K562 (cell line): ENCODE measurements at places on chromosomes 11 and 22.

- no peak for DNase-seq
Measured at GRCh38 chr22:39815932-39816331, 77.6 kb downstream of the ENTHD1 start.

GRCh38 chr11:113974741-113975470 lies at the start of gene HTR3A:
Gene HTR3A, plus strand, starts transcription at chr11:113975108. Its CDS starts 218 bp downstream, at chr11:113975326.
- DNase-seq, result peak; percentile 62

DNA sequence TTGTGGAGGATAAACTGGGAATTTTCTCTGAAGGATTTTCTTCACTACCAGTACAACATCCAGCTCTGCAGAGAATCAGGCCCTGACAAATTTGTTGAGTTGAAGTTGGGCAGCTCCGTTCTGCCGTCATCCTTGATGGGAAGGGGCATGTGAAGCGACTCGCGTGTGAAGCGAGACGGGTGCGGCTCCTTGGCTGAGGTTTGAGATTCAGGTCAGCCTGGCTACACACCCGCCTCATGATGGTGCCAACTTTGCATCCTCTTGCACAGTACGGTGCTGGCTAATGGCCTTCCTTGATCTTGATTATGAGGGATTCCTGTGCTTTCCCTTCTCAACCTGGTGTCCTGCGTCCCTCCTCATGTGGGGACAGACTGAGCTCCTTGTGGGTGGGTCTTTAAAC lies 19.7 kb upstream of the CDC42EP2 start:
- no peak for DNase-seq

DNA sequence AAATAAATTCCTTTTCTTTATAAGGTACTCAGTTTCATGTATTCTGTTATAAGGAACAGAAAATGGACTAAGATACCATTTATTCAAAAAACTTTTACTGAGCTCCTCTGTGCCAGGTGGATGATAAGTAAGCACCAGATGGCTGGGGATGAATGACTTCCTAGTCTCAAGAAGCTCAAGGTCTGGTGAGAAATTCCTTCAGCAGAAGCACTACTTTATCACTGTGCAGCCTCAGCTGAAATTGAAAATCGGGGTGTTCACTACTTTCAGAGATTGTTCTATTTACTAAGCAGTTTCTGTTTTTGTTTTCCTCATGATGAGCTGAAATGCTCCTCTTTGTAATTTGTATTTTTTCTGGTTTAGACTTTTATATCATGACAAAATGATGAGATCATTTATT lies 7.8 kb downstream of the LDHAL6A start:
- DNase-seq, result no peak

- peak; percentile 35 for DNase-seq
Measured at GRCh38 chr22:41687901-41688364, 734 bp downstream of the SNU13 start.

GRCh38 chr11:32153747-32154146 lies 62.9 kb downstream of the RCN1 start:
- no peak for DNase-seq

DNA sequence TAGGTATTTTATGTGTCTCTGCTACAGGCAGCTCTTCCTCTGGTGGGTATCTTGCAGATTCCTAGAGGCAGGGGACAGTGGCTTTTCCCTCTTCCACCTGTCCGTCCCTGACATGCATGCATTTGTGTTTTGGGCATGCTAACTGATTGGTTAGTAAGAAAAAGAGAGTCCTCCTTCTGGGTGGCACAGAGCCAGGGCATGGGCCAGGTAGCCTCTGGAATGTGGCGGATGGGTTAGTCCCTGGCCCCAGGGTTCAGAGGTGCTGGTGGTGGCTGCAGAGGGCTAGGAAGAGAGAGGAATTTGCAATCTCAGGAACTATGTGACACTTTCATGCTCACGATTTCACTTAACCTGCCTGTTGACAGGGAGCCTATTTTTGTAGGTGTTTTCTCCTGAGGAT lies 5.8 kb upstream of the MS4A15 start:
- no peak for DNase-seq

DNA sequence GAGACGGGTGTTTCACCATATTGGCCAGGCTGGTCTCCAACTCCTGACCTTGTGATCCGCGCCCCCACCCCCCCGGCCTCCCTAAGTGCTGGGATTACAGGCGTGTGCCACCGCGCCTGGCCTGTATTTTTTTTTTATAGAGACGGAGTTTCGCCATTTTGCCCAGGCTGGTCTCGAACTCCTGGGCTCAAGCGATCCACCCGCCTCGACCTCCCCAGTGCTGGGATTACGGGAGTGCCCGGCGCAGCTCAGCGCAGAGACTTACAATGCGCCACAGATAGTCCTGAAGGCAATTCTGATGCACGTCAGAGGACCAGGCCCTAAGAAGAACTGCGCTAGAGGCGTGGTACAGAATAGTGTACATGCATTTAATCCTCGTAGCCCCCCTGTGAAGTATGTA lies 587 bp upstream of the VPS51 start:
- DNase-seq, result no peak

GRCh38 chr11:59659981-59660380 lies 8.9 kb downstream of the PATL1 start:
- DNase-seq, result no peak

GRCh38 chr22:44621401-44622146 lies 80.4 kb upstream of the PRR5 start:
- DNase-seq, result no peak

DNA sequence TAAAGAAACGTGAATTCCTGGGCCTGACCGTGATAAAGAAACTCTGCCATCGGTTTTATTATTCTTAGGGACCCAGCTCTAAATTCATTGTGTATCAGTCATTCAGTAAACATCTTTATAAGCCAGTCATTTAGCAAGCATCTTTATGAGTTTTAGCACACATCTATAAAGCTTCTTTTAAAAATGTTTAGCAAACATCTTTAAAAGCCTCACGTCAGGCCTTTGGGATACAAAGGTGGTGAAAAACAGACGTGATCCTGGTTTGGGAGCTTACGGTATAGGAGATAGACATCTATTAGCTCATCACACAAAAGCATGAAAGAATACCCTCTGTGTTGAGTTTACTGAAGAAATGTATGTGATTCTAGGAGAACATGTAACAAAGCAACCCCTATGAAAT lies 320.2 kb downstream of the LARGE1 start:
- no peak for DNase-seq

- no peak for DNase-seq
Measured at GRCh38 chr11:68878022-68878421, 25.6 kb downstream of the MRPL21 start.
